Aorta (tissue), 5 donors: ENCODE measurements at places on chromosomes 11 and 22. TPM values are rescaled to one million over a fixed set of nuclear protein-coding genes. Genes with fewer than 3 reads are reported as not detected.

The MOGAT2 gene
- polyA plus RNA-seq: 13.4 TPM

The OR52E8 gene
- not detected for polyA plus RNA-seq

The CARNS1 gene
- 8.1 TPM for polyA plus RNA-seq

The RFPL3 gene
- polyA plus RNA-seq: not detected

The RIBC2 gene
- polyA plus RNA-seq: not detected

The MYRF gene
- 0.92 TPM for polyA plus RNA-seq

The OR5AL1 gene
- polyA plus RNA-seq: not detected

The IL18 gene
- polyA plus RNA-seq: 4.1 TPM

DNA sequence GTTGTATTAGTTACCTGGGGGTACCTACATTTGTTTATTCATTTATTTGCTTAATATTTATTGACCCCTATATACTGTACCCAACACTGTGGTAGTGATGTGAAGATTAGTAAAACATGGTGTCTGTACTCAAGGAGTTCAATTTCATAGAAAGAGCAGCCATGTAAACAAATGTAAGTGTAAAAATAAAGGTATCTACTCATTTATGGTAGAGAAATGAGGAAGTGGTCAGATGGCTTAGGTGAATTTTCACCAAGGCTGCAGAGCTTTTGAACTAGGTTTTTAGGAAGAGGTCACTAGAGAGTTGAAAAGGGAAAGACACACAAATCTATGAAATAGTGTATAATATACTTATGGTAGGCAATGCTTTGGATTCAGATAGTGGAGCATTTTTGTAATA is 11.1 kb downstream of the CTR9 start:
- H3K4me1 ChIP-seq: no peaks in the 10 kb centered on the region
- peaks cover 9% of the 10 kb centered on the region for H3K36me3 ChIP-seq
- no peak for DNase-seq

GRCh38 chr11:66845143-66845875 is 2.1 kb downstream of the RCE1 start:
- no peak overlapping the region for H3K4me3 ChIP-seq
- no peaks in the 10 kb centered on the region for H3K27me3 ChIP-seq
- H3K4me1 ChIP-seq: no peaks in the 10 kb centered on the region
- H3K36me3 ChIP-seq: no peaks in the 10 kb centered on the region

GRCh38 chr11:63670433-63671321 is 499 bp downstream of the ATL3 start:
- H3K4me3 ChIP-seq: peak overlapping the region; percentile 84
- peak; percentile 70 for DNase-seq
- no peaks in the 10 kb centered on the region for H3K27me3 ChIP-seq
- H3K4me1 ChIP-seq: no peaks in the 10 kb centered on the region
- H3K27ac ChIP-seq: peak overlapping the region; percentile 87

GRCh38 chr11:73907191-73907590 is 30.4 kb downstream of the PAAF1 start:
- DNase-seq: no peak
- no peak overlapping the region for H3K27ac ChIP-seq
- H3K36me3 ChIP-seq: peaks cover 4% of the 10 kb centered on the region
- no peaks in the 10 kb centered on the region for H3K27me3 ChIP-seq
- H3K4me3 ChIP-seq: no peak overlapping the region

GRCh38 chr22:37844904-37845329 is 783 bp upstream of the ANKRD54 start:
- H3K27ac ChIP-seq: no peak overlapping the region
- no peaks in the 10 kb centered on the region for H3K36me3 ChIP-seq

- H3K27ac ChIP-seq: peak overlapping the region; percentile 91
- no peak for DNase-seq
Observed at GRCh38 chr11:67592880-67593564, 9.4 kb downstream of the GSTP1 start.

DNA sequence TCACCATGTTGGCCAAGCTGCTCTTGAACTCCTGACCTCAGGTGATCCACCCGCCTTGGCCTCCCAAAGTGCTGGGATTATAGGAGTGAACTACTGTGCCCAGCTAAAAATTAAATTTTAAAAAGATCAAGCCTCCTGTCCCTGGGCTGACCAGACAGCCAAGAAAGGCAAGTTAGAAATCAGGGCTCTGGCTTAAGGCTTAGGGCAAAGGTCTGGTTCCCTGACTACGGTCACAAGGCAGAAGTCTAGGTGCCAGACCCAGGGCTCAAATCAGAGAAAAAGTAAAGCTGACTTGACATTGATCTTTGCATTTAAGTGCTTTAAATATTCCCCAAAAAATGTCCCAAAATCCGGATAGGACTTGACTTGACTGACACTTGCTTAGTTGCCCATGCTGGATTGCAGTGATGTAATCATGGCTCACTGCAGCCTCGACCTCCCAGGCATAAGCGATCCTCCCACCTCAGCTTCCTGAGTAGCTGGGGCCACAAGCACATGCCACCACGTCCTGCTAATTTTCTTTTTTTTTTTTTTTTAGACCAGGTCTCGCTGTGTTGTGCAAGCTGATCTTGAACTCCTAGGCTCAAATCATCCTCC is 17.3 kb upstream of the CRKL start:
- H3K4me1 ChIP-seq: no peaks in the 10 kb centered on the region
- no peaks in the 10 kb centered on the region for H3K27me3 ChIP-seq
- H3K4me3 ChIP-seq: no peak overlapping the region

GRCh38 chr22:22948651-22949571 is 61.3 kb downstream of the IGLL5 start:
- peak; percentile 47 for DNase-seq
- H3K4me3 ChIP-seq: no peak overlapping the region
- no peak overlapping the region for H3K27ac ChIP-seq
- peaks cover 2% of the 10 kb centered on the region for H3K27me3 ChIP-seq

- H3K4me1 ChIP-seq: no peaks in the 10 kb centered on the region
- no peak overlapping the region for H3K27ac ChIP-seq
- no peaks in the 10 kb centered on the region for H3K36me3 ChIP-seq
Observed at GRCh38 chr11:70531281-70532065, 133.1 kb downstream of the CTTN start.

DNA sequence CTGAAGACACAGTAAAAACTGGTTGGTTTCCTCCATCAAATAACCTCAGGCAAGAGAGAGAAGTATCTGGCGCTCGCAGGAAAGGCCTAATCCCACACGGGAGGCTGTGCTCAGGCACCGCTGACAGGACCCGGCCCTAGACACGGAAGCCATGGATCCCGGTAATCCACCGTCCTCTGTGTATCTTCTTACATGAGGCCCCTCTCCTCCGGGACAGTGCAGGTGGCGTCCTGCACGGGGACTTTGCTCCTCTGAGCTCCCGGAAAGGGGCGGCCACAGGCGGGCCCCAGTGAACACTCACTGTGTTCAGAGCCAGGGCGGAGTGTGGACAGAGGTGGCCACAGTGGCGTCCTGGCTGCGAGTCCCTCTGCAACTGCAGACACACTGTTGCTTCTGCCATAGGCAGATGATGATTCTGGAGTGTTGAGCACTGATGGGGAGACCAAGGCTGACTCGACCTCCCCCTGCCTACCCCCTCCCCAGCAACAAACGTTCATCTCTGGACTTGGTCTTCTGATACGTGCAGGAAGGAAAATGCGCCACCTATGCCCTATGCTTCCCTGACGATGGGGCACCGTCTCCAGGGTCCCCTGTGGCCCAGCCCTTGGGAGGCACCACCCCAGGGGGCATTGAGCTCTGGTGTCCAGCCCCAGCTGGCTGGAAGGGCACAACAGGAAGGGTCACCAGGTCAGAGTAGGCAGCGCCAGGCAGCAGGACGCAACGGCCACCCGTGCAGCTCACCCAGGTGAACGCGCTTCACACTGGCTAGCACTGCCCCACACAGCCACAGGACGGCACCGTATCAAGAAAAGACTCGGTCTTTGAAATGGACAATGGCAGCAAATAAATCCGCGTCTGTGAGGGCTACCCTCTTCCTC is 95.7 kb downstream of the TRMU start:
- H3K36me3 ChIP-seq: no peaks in the 10 kb centered on the region
- DNase-seq: no peak
- H3K27ac ChIP-seq: no peak overlapping the region
- no peaks in the 10 kb centered on the region for H3K4me1 ChIP-seq
- no peak overlapping the region for H3K4me3 ChIP-seq

GRCh38 chr22:27880778-27881394 is 38.2 kb downstream of the PITPNB start:
- DNase-seq: no peak
- peaks cover 3% of the 10 kb centered on the region for H3K4me1 ChIP-seq
- no peaks in the 10 kb centered on the region for H3K27me3 ChIP-seq
- H3K4me3 ChIP-seq: peak overlapping the region; percentile 34
- no peaks in the 10 kb centered on the region for H3K36me3 ChIP-seq
- peak overlapping the region; percentile 2 for H3K27ac ChIP-seq

- no peaks in the 10 kb centered on the region for H3K36me3 ChIP-seq
- H3K27me3 ChIP-seq: no peaks in the 10 kb centered on the region
- H3K27ac ChIP-seq: no peak overlapping the region
- H3K4me3 ChIP-seq: no peak overlapping the region
Observed at GRCh38 chr11:76269661-76270261, 63.5 kb upstream of the WNT11 start.

- no peak overlapping the region for H3K4me3 ChIP-seq
- DNase-seq: no peak
- no peaks in the 10 kb centered on the region for H3K36me3 ChIP-seq
- no peaks in the 10 kb centered on the region for H3K27me3 ChIP-seq
Observed at GRCh38 chr11:37788141-37788877, 1190.3 kb upstream of the RAG2 start.
